ENCODE measurements at places on chromosomes 16 and 17.

GRCh38 chr17:48162946-48163506, 55.5 kb downstream of the SNX11 start:
- DNase-seq: no peak

- DNase-seq: no peak
Observed at GRCh38 chr16:51916814-51917213, 630.1 kb downstream of the TOX3 start.

GRCh38 chr17:50637829-50638605, 3.3 kb downstream of the ABCC3 start:
- no peak for DNase-seq

GRCh38 chr16:48608452-48608851, 1.5 kb downstream of the N4BP1 start:
- no peak for DNase-seq

DNA sequence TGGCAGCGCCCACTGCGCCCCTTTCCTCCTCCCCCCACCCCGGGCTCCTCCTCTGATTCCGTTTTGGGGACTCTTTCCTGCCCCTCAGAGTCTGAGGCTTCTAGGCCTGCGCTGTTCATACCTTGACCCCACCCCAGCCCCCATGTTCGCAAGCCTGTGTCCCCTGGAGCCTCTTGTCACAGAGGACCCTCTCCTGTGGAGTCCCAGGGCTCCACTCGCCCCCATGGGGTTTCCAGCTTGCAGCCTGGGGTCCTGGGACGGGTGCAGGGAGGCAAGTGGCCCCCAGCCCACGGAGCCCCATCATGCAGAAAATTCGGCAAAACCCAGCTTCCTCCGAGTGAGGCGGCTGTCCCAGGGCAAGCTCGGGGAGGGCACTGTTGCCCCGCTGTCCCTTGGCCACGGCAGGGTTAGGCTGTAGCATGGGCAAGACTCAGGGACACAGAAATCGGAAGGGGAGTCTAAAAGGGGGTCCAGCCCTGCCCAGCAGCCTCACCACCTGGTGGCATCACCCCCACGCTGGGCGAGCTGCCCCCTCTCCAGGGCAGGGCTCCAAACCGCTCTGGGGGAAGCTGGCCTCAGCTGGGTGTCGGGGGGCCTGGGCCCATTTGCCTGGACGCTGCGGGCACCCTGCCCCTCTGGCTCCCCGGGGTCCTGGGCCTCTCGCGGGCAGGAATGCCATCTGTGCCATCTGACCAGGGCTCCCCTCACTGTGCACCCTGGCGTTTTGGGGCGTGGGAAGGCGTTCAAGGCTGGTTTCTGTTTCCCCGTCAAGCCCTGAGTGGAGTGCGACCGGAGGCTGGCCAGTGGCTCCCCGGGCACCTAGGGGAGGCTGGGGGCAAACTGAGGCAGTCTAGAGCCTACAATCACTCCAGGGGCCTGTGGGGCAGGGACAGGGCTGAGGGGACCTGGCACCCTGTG, 11.5 kb upstream of the BAHCC1 start:
- DNase-seq: no peak

DNA sequence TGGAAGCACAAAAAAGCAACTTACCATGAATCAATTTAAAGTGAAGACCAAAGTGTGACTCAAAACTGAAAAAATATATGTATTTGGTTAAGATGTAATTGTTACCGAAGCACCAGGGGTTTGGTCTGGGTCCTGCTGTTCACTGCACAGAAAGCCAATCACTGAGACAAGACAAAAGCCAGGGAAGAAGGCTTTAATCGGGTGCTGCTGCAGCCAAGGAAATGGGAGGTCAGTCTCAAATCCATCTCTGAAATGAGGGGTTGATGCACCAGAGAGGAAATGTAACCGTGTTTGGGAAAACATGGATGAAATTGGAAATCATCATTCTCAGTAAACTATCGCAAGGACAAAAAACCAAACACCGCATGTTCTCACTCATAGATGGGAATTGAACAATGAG, 73.6 kb upstream of the HSBP1 start:
- no peak for DNase-seq

- DNase-seq: no peak
Observed at GRCh38 chr17:16391451-16391850, 10.6 kb downstream of the UBB start.

DNA sequence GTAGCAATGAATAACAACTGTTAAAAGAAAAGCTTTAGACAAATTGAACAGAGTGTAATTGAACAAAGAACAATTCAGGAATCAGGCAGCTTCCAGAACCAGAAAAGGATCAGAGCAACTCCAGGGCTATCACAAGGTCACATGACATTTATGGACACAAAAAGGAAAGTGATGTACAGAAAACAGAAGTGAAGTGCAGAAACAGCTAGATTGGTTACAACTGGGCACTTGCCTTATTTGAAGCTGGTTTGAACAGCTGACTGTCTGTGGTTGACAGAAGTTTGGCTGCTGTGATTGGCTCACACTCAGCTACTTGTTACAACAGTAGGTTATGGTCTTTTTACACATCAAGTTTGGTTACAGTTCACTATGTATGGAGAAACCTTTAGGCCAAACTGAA, 14.8 kb downstream of the EFCAB5 start:
- DNase-seq: no peak

Data from activated naive CD4-positive, alpha-beta T cell treated with anti-CD3 and anti-CD28 coated beads, Interleukin-2, amount 50 U/mL, for 16 hours (primary cell).